ENCODE measurements at places on chromosomes 16 and 17.

DNA sequence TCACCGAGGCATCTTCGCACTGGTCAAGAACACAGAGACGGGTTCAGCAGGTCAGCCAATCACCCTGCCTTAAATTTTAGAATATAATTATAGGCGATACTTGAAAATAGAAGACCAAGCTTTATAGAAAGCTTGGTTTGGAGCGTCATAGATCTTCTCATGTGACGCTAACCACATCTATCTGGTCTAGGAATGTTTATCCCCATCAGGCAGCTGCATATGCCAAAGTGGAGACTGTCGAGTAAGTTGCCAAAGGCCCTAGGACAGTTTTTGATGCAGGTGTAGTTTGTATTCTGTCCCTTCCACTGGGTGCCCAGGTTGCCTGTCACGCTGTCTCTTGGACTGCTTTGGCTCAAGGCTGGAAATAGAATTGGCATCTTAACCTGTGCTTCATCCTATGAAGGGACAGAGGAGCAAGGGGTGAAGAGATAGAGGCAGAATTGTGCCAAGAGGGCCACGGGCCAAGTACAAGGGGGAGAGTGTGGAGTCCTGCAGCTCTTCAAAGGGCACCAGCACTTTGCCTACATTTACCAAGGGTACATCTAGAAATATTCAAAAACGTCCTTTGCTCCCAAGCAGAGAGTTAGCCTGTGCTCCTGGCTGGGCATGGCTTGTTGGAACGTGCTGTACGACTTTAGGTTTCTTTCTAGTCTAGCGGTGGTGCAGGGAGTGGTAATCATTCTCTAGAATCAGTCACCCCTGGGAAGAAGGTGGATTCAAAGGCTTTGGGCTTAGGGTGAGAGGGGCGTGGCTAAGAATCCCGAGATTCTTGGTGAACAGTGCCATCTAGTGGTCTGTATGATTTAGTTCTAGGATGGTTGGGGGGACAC is 5.3 kb upstream of the WIPI1 start:
- DNase-seq, result peak; percentile 85

DNA sequence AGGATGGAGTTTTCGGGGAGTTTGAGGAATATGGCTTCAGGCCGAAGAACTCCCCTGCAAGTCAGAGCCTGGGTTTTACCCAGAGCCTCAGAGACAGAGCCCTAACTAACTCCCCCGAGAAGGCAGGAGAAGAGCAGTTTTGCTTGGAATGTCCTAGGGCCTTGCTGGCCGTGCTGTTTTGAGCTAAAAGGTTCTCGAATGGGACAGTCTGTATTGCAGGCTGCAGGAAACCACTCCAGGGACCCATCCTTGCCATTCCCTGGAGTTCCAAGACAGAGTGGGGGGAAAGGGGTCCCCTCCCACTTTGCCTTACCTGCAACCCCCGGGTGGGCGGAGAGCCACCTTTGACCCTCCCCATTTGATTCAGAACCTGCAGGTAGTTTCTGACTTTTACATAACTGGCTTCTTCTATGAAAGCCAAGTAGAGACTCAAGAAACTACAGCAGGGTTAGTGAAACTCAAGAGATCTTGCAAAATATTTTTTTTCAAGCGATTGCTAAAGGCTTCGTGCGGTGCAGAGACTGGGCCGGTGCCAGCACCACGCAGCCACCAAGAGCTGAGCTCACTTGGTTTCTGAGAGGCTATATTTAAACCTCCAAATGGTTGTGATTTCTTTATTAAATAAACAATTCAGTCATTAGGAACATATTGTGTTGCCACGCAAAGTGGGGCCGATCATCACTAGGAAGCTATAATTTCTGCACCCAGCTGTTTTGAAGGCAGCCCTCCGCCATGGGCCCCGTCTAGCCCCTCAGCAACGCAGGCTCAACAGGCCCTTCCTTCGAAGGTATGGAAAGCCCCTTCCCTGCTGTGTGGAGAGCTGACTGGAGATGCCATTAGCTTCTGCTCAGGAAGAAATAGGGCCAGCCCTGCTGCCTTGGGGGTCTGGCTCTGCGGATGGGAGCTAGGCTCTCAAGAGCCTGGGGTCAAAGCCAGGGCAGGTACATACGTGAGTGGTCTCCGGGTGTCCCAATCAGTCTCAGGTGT is 223.0 kb downstream of the NTN1 start:
- DNase-seq, result no peak

DNA sequence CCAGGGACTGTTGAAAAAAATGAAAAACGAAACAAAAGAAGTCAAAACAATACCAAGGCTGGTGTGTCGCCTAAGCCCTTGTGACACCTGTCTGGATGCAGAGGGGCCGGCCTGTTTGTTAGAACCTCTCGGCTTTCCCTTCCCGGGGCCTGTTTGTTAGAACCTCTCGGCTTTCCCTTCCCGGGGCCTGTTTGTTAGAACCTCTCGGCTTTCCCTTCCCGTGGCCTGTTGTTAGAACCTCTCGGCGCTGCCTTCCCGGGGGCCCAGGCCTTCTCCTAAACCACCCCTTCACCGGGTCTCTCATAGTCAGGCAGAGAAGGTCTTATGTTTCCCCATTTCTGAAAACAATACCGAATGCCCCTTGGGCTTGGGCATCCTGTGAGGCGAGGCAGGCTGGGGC is 180.0 kb downstream of the BANP start:
- no peak for DNase-seq

- DNase-seq, result peak; percentile 82
Measured at GRCh38 chr16:80993307-80993706, 13.4 kb downstream of the CMC2 start.

DNA sequence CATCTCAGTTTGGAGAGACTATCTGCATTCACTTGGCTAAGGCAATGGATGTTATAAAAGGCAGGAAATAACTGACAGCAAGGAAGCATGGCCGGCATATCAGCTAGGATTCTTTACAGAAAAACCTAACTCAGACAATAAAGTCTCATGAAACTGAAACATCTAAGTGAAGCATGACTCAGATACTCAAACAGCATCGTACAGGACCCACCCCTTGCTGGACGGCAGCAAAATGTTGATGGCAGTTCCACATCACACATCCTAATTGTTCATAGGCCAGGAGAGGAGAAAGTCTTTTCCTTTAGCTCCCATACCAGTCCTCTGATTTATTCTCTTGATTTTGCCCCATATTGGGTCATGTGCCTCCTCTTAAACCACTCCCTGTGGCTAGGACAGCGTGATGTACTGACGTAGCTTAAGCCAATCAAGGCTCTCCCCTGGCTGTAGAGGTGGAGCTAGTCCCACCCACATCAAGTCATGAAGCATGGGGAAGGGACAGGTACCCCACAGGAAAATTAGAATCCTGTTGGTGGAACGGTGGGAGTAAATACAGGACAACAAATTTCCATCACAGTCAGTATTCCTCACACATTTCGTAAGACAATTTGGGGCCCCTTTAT is 178.9 kb downstream of the IRX3 start:
- DNase-seq, result peak; percentile 4

- DNase-seq, result no peak
Measured at GRCh38 chr17:7840441-7840840, 6.4 kb downstream of the KDM6B start.
